NCI-H460 (cell line): ENCODE measurements at places on chromosomes 5 and 9. TPM values are rescaled to one million over a fixed set of nuclear protein-coding genes. Genes with fewer than 3 reads are reported as not detected.

The SGCD gene
- 0.30 TPM in 1 of 2 replicates, not detected in the other for total RNA-seq

The TUBB4B gene
- total RNA-seq, result 167 and 171 TPM in 2 replicates

DNA sequence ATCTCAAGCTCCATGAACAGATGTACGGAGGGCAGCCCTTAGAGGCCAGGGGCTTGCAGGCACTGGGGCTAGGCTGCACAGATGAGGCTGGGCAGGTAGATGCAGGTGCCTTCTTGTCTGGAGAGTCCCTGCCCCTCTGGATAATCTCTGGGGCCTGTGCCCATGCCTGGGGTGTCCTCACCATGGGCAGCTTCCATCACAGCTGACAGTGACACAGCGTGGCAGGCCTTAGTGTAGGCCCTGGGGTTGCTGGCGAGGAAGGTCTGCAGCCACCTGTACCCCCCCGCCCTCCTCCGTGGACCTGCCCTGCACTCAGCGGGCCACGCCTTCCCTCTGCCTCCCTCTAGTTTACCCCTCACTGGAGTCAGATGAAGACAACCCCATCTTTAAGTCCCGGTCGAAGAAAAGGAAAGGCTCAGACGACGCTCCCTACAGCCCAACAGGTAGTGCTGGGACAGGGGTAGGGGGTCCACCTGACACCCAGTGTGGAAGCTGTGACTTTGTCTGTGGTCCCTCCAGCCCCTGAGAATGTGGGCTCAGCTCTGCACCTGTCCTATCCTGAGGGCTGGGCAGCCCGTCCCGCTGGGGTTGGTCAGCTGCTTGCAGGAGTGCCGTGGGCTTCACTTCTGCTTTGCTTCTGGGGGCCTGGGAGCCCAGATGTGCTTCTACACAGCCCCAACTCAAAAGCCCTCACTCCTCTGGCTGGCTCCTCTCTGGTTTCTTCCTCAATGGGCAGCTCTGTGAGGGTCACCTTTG lies 98.4 kb downstream of the PHF2 start:
- no peak for DNase-seq

The CNTNAP3B gene
- 0.46 and 0.67 TPM in 2 replicates for total RNA-seq

The GPX8 gene
- total RNA-seq, result 61.1 and 65.0 TPM in 2 replicates

DNA sequence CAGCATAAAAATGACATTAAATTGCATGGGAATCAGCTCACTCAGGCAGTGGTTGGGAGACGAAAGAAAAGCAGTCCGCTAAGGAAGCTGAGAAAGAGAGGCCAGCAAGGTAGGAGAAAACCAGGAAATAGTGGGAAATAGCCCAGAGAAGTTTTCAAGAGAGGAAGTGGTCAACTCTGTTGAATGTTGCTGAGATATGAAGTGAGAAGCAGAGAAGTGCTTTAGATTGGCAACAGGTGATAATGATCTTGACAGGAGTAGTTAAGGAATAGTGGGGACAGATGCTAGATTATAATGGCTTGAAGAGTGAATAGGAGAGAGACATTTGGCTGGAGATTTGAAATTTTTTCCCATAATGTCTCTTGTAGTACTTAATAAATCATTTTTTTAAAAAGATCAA lies 30.8 kb downstream of the CNTRL start:
- no peak for DNase-seq

DNA sequence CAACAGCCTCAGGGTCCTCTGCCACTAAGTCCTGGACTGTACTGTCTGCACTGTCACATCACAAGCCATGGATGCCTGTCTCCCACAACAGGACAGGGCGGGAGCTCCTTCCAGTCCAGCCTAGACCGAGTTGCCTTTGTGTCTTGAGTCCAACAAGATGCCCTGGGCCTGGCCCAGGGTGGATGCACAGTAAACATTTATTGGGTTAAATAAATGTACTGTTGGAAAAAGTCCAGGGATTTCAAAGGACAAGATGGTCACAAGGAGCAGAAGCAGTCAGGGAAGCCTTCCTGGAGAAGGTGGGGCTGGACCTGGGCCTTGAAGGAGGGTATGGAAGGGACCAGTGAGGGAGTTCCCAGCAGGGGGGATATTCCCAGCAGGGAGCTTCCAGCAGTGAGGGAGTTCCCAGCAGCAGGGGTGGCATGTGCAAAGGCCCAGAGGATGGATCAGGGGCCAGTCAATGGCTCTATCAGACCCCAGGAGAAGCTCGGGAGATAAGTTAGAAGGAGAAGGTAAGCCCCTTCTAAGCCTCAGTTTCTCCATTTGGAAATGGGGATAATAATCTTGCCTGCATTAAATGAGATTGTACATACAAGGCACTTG lies 72.7 kb upstream of the NEURL1B start:
- no peak for DNase-seq

The TERT gene
- total RNA-seq, result 1.5 and 2.1 TPM in 2 replicates

The UHRF2 gene
- 43.5 and 45.8 TPM in 2 replicates for total RNA-seq

DNA sequence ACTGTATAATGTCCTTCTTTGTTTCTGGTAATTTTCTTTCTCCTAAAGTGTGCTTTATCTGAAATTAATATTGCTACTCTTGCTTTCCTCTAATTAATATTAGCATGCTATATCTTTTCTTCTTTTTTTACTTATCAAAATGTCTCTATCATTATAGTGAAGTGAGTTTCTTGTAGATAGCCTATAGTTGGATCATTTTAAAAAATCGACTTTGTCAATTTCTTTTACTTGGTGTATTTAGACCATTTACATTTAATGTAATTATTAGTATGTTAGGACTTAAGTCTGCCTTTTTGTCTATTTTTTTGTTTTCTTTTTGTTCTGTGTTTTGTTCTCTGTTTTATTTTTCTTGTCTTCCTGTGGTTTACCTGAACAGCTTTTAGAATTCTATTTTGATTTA lies 35.4 kb upstream of the RNF130 start:
- no peak for DNase-seq

- DNase-seq, result no peak
Observed at GRCh38 chr9:76667521-76667957, 96.7 kb upstream of the PCA3 start.

DNA sequence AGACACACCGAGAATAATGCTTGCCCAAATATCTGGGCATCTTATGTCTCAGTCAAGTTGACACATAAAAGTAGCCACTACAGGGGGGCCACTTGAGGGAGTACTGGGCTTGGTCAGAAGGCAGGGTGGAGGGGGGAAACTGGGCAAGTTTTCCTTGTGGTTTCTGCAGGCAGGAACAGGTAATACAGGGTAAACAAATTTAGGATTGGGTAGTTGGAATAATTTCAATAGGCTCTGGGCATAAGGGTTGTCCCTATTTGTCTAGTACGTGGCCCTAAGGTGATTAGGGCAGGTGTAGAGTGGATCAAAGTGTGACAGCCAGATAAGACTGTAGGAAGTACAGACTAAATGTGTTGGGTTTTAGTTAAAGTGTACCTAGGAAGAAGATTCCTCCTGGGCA lies 353.1 kb downstream of the TLE4 start:
- no peak for DNase-seq

- no peak for DNase-seq
Observed at GRCh38 chr5:86760661-86761060, 142.9 kb downstream of the COX7C start.

The AKNA gene
- total RNA-seq, result 36.2 and 40.8 TPM in 2 replicates

GRCh38 chr9:18923671-18924430 lies 109.2 kb downstream of the SAXO1 start:
- no peak for DNase-seq

GRCh38 chr9:505741-506059 lies 291.0 kb downstream of the DOCK8 start:
- DNase-seq, result no peak

DNA sequence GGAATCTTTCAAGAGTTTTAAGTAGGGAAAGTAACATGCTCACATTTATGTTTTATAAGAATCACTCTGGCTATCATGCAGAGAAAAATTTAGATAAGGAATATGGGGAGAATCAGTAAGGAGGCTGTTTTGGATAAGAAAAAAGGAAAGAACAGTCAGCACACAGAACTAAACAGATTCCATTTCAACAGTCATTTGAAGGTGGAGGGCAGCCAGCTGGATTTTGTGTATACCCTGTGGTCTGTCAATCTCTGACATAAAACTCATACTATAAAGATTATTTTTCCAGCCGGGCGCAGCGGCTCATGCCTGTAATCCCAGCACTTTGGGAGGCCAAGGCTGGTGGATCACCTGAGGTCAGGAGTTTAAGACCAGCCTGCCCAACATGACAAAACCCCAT lies 64.2 kb downstream of the PCA3 start:
- no peak for DNase-seq

DNA sequence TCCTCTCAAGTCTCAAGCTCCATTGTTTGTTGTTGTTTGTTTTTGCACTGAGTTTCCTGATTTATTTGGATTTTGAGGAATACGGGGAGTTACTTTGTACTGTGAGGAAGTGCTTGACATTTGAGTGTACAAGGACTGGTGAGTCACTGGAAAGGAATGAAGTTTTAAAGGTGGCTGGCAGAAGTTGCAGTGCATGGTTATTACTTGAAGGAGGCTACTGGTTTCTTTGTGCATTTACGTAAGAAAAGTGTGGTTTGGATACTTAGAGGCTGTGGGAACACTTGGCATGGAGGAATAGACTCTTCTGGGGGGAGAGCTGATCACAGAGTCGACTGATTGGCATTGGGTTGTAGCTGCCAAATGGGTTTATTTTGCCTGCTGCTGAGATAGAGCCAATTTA lies 919.0 kb downstream of the TAF11L14 start:
- DNase-seq, result peak; percentile 71

- no peak for DNase-seq
Observed at GRCh38 chr9:85118990-85119755, 449.6 kb downstream of the NTRK2 start.

DNA sequence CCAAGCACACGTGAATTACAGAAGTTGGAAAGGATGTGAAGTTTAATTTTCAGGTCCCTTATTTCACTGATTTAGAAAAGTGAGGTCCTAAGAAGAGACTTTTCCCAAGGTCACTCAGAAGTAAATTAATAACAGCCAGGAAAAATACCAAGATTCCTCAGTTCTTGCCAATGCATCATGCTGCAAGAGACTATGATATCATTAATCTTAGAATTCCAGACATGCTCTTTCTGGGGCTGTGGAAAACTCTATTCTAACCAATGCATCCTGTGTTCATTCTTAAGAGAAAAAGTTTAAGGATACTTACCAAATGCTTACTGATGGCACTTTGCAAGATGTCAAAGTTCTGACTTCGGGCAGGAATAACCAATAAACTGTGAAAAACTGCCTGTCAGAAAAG lies 42.8 kb downstream of the TEX10 start:
- no peak for DNase-seq

The TLR4 gene
- 0.22 and 0.29 TPM in 2 replicates for total RNA-seq

- DNase-seq, result peak; percentile 82
Observed at GRCh38 chr5:172766287-172767108, 4.5 kb downstream of the DUSP1 start.

DNA sequence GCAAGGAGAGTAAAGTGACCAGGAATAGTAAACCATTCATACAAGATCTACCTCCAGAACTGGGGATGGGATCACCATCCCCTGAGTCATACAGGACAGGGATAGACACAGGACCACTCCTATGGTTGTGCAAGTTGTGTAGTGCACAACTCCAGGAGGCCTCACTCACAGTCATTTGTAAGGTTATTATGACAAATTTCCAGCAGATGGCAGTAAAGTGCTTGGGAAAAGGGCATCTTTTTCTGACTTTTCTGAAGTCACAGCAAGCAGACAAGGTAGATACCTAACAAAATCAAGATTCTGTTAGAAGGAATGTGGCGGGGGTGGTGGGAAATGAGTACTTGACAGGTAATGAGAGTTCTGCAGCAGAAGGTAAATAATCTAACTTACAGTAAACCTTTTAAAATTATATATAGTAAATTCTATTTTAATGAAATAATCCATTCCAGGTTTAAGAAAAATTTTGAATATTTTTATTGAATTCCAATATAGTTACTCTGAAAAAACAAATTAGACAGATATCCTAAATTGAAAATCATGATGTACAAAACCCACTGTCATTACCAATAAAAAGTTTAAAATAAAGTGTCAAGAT lies 16.7 kb upstream of the KIF27 start:
- peak; percentile 76 for DNase-seq

DNA sequence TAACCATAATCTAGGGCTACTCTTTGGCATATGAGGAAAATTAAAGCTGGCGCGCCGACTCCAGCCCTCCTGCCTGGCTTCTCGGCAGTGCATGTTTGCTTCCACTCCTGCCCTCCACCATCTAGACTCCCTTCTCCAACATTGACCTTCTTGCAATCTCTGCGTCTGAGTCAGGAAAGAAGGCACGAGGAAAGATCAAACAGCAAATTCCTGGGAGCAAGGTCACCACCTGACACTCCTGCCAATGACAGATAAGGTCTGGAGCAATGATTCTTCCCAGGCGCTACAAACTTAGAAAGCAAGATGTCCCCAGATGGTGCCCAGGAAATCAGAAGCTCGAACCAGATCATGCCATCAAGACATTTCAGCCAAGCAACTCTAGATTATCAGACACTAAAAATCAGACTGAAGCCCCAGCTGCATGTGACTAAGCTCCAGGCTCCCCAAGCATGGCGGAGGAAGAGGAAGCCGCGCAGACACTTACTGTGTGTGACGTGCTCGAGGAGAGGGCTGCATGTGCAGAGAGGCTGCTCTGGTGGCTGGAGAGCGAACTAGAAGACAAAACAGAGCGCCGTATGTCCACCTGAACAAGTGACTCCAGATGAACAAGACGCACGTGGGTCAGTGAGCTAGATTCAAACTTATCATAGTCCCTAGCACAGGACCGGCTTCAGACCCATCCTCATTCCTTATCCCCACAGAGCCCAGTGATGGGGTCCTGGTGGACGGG lies 115.3 kb downstream of the UBE2R2 start:
- DNase-seq, result no peak

- DNase-seq, result no peak
Observed at GRCh38 chr5:121271546-121271945, 580.1 kb upstream of the FTMT start.

DNA sequence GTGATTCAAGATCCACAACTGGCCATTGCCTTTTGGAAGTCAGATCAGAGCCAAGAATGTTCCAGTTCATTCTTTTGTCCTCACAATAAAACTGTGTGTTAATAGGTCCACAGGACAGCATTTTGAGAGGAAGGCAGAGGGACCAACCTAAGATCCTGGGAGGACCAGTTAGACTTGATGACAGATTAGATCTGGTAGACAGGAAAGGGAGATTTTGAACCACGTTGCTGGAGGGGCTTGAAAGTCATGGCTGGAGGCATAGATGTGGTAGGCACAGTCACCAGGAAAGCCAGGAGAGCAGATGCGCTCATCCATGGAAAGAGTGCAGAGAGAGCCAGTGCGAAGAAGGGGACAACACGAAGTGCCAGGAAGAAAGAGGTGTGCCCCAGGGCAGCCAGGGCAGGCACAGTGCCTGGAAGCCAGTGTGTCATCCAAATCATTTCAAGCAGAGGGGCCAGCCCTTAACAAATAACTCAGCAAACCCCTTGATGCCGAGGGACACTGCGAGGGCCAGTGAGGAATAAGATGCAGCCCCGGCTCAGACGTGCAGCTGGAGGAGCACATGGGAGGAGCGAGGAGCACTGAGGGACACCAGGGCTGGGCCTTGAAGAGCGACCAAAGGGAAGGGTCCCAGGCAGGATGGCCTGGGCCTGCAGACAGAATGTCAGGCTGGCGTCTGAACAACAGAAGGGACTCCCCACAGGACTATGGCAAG lies 12.8 kb upstream of the SLC2A8 start:
- DNase-seq, result no peak

GRCh38 chr9:19995619-19996018 lies 206.8 kb upstream of the SLC24A2 start:
- no peak for DNase-seq

GRCh38 chr5:15354021-15354420 lies 146.0 kb upstream of the FBXL7 start:
- no peak for DNase-seq
